NCI-H1105 (cell line): ENCODE measurements at places on chromosomes 2 and 18.

DNA sequence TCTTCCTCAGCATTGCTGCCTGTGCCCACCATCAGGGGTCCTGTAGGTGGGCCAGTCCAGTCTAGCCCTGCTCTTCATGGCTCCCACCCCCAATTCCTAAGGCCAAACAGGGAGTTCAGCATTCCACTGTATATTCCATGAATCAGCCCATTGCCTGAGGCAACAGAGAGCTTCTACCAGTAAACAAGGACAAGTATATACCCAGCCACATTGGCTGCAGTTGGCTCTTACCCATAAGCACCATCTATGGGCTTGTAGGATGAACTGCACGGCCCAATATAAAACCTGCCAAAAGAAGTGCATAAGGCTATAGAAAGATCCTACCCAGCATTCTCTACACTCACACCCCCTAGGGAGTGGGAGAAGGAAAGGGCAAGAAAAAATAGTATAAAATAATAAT is 95.1 kb upstream of the SALL3 start:
- DNase-seq: no peak

GRCh38 chr2:231932711-231932970 is 6.4 kb upstream of the NPPC start:
- DNase-seq: no peak

DNA sequence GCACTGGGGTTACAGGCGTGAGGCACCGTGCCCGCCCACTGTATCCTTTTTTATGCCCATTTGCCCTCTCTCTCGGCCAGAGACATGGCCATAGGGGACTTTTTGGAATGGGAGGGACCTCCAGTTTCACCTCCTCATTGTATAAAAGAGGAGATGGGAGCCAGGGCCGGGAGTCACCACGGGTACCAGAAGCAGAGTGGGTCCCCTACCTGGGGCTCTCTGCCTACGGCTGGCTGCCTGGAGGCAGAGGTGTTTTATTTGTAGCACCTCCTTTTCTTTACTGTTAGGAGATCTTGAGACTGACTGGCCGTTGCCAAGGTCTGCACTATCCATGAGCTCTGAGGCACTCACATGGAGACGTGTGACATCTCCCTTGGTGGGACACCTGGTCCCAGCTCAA is 162.8 kb downstream of the LDLRAD4 start:
- no peak for DNase-seq

- DNase-seq: no peak
These were observed 43.7 kb upstream of the DARS1 start for GRCh38 chr2:136029149-136029548.

GRCh38 chr2:237453671-237454070 is 33.4 kb upstream of the MLPH start:
- no peak for DNase-seq
